ENCODE measurements at places on chromosomes 5 and 9.

DNA sequence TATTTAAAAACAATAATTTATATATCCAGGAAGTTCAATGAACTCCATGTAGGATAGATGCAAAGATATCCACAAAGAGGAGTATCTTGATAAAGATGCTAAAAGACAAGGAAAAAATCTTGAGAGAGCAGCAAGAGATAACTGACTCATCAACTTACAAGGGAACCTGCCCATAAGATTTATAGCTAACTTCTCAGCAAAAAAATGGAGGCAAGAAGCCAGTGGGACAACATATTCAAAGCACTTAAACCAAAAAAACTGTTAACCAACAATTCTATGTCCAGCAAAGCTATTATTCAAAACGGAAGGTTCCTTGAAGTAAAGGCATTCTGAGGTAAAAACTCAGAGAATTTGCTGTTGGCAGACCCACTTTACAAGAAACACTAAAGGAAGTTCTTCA is 20.3 kb downstream of the RABGAP1 start:
- DNase-seq = no peak

GRCh38 chr5:160463740-160464465 is 42.2 kb downstream of the PTTG1 start:
- no peak for DNase-seq

DNA sequence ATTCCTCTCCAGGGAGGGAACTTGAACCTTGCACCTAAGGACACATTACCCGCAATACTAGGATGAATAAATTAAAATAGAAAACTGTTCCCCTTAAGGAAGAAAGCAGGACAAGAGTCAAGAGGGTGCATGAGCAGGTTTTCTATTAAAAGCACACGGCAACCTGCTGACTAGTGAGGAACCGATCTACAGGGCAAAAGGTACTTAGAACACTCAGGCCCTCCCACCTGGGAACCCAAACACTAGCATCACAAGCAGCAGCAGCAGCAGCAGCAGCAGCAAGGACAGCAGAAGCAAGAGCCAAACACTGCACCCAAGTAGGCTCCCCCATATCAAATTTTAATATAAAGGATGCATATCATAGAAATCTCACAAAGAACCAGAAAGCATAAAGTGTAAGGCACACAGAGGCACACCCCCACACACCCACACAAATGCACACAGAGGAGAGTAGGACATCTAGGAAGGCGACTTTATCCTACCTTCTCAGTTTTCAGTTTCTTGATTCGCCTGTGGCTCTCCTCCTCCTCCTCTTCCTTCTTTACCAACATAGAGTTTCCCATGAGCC is 2.8 kb downstream of the ZNF608 start:
- no peak for DNase-seq

DNA sequence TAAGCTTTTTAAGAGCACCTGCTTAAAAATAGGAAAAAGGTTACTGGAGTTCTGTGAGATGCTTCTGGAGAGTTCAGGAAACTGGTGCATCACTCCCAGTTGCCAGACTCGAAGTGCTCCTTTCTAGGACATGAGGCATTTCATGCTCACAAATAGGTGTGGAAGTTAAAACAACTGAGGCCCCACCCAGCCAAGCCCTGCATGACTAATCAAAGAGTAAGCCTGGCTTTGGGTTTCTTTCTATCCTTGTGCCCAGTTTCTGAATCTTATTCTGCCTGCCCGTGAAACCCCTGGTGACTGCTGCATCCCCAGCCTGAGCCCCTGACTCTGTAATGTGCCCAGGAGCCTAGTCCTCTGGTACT is 7.7 kb downstream of the SPINK9 start:
- DNase-seq = no peak

DNA sequence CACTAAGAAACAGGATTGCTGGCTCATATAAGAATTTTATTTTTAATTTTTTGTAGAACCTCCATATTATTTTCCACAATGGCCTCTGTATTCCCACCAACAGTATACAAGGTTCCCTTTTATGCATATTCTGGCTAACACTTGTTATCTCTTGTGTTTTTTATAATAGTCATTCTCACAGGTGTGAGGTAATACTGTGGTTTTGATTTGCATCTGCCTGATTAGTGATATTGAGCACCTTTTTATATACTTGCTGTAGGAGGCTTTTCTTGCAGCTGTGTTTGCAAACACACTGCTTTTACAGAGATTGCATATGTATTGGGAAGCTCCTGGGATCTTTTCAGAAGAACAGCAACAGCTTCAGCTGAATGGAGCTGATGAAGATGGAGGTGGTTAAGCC is 164.8 kb downstream of the DEPDC1B start:
- DNase-seq = no peak

- DNase-seq = no peak
Measured at GRCh38 chr5:172584638-172585037, 56.4 kb upstream of the NEURL1B start.

GRCh38 chr9:131833906-131834305 is 94.0 kb upstream of the RAPGEF1 start:
- DNase-seq = no peak
